ENCODE measurements at places on chromosomes 4 and X.

DNA sequence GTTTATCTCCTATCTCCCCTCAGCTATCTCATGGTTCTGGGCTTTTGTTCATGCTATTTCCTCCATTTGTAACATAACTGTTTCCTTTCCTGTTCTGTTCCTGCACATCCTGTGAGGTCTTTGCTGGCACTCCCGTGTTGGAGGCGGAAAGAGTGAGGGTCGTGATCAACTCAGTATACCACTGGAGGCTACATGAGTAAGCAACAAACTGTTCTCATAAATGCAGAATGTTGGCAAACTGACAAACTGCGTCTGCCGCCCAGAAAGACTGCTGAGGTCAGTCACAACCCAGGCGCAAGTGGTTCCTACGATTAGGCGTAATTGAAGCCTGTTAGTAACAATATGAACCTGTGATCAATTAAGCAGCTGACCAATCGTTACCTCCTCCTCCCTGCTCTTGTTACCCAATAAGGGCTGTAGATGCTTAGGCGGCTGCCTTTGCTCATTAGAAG is 48.8 kb downstream of the C4orf33 start:
- H3K27ac ChIP-seq: no peak overlapping the region
- no peaks in the 10 kb centered on the region for H3K36me3 ChIP-seq
- H3K4me3 ChIP-seq: no peak overlapping the region
- peaks cover 42% of the 10 kb centered on the region for H3K27me3 ChIP-seq
- no peak for DNase-seq

GRCh38 chrX:147788641-147789350 is 122.9 kb upstream of the FMR1 start:
- no peaks in the 10 kb centered on the region for H3K27me3 ChIP-seq
- no peak overlapping the region for H3K27ac ChIP-seq
- no peaks in the 10 kb centered on the region for H3K36me3 ChIP-seq
- DNase-seq: no peak

GRCh38 chr4:157043131-157043530 is 32.8 kb upstream of the GLRB start:
- no peak for DNase-seq
- no peaks in the 10 kb centered on the region for H3K27me3 ChIP-seq
- H3K4me3 ChIP-seq: no peak overlapping the region
- no peaks in the 10 kb centered on the region for H3K36me3 ChIP-seq
- no peaks in the 10 kb centered on the region for H3K4me1 ChIP-seq

- no peak for DNase-seq
- no peaks in the 10 kb centered on the region for H3K36me3 ChIP-seq
- H3K27me3 ChIP-seq: no peaks in the 10 kb centered on the region
Observed at GRCh38 chrX:26580021-26580420, 364.1 kb downstream of the MAGEB5 start.

DNA sequence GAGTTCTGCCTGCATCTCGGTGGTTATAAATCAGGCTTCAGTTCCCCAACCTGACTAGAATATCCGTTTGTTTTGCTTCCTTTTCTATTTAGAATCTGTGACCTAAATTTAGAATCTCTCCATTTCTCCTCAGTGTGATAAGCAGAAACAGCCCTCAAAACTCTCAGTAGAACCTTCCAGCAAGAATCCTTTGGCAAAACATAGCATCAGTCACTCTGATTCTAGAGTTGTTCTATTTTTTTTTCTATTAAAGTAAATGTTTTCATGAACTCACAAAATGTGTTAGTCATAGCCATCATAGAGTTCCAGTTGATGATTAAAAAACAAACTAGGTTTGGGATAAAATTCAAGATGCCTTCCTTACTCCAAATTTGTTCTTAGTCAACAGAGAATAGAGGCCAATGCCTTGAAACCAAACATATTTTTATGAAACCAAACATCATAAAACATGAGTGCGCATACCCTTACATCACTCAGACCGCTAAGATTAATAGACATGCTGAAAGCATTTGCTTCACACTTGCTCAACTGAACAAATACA is 13.2 kb upstream of the C1QTNF7 start:
- H3K4me3 ChIP-seq: no peak overlapping the region
- H3K4me1 ChIP-seq: peaks cover 10% of the 10 kb centered on the region
- no peak for DNase-seq
- no peak overlapping the region for H3K27ac ChIP-seq
- no peaks in the 10 kb centered on the region for H3K27me3 ChIP-seq
- H3K36me3 ChIP-seq: no peaks in the 10 kb centered on the region

GRCh38 chr4:172892300-172892699 is 276.3 kb upstream of the GALNT7 start:
- H3K4me3 ChIP-seq: no peak overlapping the region
- H3K4me1 ChIP-seq: no peaks in the 10 kb centered on the region
- no peak for DNase-seq
- H3K27ac ChIP-seq: no peak overlapping the region
- H3K27me3 ChIP-seq: no peaks in the 10 kb centered on the region

- no peak overlapping the region for H3K4me3 ChIP-seq
- H3K27me3 ChIP-seq: no peaks in the 10 kb centered on the region
Observed at GRCh38 chrX:70402721-70403120, 20.4 kb upstream of the GDPD2 start.

DNA sequence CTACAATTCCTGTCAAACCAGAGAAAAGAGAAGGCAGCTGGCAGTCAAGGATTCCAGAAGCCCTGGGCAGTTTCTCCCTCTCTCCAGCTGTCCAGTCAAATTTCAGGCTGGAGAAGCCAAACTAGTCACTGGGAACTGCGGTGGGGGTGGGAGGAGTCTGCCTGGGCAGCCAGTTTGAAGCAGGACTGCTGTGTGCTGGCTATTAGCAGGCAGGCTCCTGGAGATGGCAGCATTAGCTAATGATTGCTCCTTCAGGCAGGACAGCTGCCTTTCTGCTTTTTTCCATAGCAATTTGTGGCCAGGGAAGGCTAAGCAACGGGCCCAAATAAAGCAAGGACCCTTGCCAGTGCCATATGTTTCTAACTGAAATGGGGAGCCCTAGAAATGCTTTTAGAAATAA is 44.7 kb upstream of the FGF13 start:
- H3K27ac ChIP-seq: no peak overlapping the region
- H3K27me3 ChIP-seq: no peaks in the 10 kb centered on the region
- no peak overlapping the region for H3K4me3 ChIP-seq
- no peaks in the 10 kb centered on the region for H3K4me1 ChIP-seq
- DNase-seq: no peak

DNA sequence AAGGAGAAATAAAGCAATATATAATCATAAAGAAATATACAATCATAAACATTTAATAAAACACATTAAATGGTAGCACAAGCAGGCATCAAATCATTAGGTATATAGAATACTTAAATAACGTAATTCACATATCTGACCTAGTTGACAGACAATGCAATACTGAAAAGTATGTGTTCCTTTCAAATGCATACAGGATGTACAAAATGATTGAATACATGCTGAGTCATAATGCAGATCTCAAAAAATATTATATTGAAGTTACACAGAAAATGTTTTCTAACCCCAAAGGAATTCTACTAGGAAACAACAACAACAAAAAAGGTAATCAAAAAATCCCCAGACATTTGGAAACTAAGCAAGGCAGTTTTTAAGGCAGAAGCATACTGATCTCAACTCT is 1072.0 kb upstream of the INTU start:
- no peak overlapping the region for H3K4me3 ChIP-seq
- H3K27me3 ChIP-seq: no peaks in the 10 kb centered on the region
- no peak for DNase-seq
- H3K27ac ChIP-seq: no peak overlapping the region
- H3K36me3 ChIP-seq: no peaks in the 10 kb centered on the region
- H3K4me1 ChIP-seq: no peaks in the 10 kb centered on the region

DNA sequence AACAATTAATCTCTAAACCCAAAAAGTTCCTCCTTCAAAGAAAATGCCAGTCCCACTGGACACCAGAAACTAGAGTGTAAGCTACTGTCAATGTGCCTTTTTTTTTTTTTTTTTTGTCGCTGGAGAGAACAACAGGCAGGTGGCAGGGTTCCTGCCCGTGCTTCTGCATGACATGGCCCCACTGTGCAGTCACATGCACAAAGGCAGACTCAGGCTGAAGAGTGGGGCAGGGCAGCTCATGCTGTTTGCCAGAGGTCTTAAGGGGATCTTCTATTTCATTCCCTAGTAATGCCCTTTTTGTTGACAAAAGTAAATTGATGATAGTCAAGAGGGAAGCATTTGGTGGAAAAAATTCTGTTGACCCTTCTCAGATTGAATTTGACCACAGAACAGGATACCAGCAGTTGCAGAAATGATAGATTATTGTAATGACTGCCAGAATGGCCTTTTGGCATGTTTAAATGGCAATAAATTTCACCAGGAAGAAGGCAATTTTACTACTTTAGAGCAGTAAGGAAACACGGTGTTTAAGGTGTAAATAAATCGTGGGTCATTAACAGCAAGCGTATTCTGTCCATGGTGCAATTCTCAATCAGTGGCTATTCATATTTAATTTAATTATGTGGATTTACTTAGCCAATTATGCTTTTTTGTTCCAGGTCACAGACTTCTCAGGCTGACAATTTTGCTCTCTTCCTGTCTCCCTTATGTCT is 80.9 kb downstream of the NKX6-1 start:
- no peak overlapping the region for H3K4me3 ChIP-seq
- no peaks in the 10 kb centered on the region for H3K36me3 ChIP-seq

GRCh38 chrX:50045823-50046222 is 123.4 kb downstream of the CLCN5 start:
- no peak overlapping the region for H3K4me3 ChIP-seq
- peaks cover 2% of the 10 kb centered on the region for H3K36me3 ChIP-seq
- no peaks in the 10 kb centered on the region for H3K27me3 ChIP-seq
- DNase-seq: no peak
- H3K27ac ChIP-seq: no peak overlapping the region
- H3K4me1 ChIP-seq: no peaks in the 10 kb centered on the region

DNA sequence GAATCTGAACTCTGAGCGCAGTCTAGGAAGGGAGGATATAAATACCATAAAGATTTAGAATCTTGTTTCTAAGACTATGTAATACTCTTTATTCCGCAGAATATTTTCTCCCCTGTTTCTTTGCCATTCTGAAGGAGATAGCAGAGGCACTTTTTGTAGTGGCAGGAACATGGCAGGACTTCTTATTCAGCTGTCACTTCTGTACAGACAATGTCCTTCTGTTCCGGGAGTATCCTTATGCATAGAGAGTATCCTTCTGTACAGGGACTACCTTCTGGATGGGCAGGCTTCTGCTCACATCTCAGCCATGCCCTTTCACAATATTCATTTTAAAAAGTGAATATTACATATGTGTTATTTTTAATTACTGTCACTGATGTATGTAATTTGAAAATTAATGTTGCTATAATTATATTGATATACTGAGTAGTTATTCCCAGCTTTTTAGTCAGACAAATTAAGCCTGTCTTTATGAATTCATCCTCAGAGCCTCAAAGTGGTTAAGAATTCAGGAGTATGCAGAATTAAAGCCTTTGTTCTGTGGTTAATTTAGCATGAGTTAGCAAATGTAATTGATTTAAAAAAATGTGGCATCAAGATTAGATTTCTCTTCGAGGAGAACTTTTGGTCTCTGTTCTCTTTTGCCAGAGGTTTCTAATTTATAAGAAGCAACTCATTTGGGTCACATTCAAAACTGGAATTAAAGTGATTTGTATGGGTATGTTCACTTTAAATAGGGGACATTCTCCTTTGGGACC is 174.4 kb downstream of the FHIP1A start:
- peaks cover 21% of the 10 kb centered on the region for H3K27me3 ChIP-seq
- no peak overlapping the region for H3K27ac ChIP-seq
- no peak for DNase-seq
- H3K4me1 ChIP-seq: no peaks in the 10 kb centered on the region
- no peaks in the 10 kb centered on the region for H3K36me3 ChIP-seq

GRCh38 chr4:80814266-80814665 is 216.2 kb upstream of the BMP3 start:
- no peak overlapping the region for H3K4me3 ChIP-seq
- peaks cover 4% of the 10 kb centered on the region for H3K27me3 ChIP-seq
- H3K27ac ChIP-seq: no peak overlapping the region

DNA sequence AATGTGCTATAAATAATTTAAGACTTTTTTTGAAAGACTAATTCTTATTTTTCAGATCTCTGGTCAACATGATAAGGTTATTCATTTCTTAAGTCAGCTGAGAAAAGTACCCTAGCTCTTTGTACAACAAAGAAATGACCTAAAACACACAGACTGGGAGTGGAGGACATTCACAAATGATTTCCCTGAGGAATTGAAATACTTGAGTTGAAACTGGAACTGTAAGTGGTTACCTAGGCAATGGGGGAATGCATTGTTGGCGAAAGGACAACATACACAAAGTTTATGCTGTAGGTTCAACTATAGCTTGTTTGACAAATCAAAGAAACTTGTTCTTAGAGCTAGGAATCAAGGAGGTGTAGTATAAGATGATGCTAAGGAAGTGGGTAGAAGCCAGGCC is 915.5 kb downstream of the FAT4 start:
- H3K36me3 ChIP-seq: no peaks in the 10 kb centered on the region
- DNase-seq: no peak
- H3K27me3 ChIP-seq: no peaks in the 10 kb centered on the region

GRCh38 chrX:2901367-2902036 is 27.6 kb downstream of the ARSD start:
- H3K4me3 ChIP-seq: no peak overlapping the region
- no peak for DNase-seq
- no peak overlapping the region for H3K27ac ChIP-seq
- no peaks in the 10 kb centered on the region for H3K36me3 ChIP-seq

- no peaks in the 10 kb centered on the region for H3K4me1 ChIP-seq
- no peaks in the 10 kb centered on the region for H3K27me3 ChIP-seq
- H3K27ac ChIP-seq: no peak overlapping the region
- H3K36me3 ChIP-seq: no peaks in the 10 kb centered on the region
Observed at GRCh38 chrX:35842674-35843073, 44.5 kb downstream of the MAGEB16 start.

GRCh38 chr4:88211473-88212252 is 53.2 kb upstream of the ABCG2 start:
- no peak overlapping the region for H3K27ac ChIP-seq
- H3K4me3 ChIP-seq: no peak overlapping the region
- DNase-seq: peak; percentile 61

- no peak for DNase-seq
- H3K36me3 ChIP-seq: no peaks in the 10 kb centered on the region
- no peak overlapping the region for H3K27ac ChIP-seq
- no peak overlapping the region for H3K4me3 ChIP-seq
- H3K4me1 ChIP-seq: no peaks in the 10 kb centered on the region
Observed at GRCh38 chr4:77443941-77444340, 161.7 kb upstream of the CXCL13 start.

DNA sequence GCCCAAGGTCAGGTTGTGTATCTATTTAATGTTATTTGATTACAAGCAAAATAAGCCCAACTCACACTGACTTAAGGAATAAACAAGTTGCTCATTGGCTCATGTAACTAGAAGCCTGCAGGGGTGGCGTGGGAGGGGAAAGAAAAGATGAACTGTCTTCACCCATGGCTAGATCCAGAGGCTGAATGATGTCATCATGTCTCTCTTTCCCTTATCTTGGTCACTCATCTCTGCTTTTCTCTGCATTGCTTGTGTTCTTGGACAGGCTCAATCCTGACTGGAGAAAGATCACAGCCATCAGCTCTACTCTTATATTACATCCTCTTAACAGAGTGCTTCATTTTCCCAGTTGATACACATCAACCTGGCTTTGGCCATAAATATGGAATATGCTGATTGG is 290.0 kb upstream of the DIAPH2 start:
- no peak overlapping the region for H3K4me3 ChIP-seq
- H3K27me3 ChIP-seq: no peaks in the 10 kb centered on the region
- no peaks in the 10 kb centered on the region for H3K4me1 ChIP-seq
- no peaks in the 10 kb centered on the region for H3K36me3 ChIP-seq
- no peak for DNase-seq
- no peak overlapping the region for H3K27ac ChIP-seq

- DNase-seq: no peak
- no peaks in the 10 kb centered on the region for H3K4me1 ChIP-seq
- H3K27ac ChIP-seq: no peak overlapping the region
- H3K36me3 ChIP-seq: no peaks in the 10 kb centered on the region
- no peak overlapping the region for H3K4me3 ChIP-seq
Observed at GRCh38 chr4:182245541-182246215, 2.5 kb downstream of the TENM3 start.
